ENCODE measurements at places on chromosomes 3 and 15.

- DNase-seq = no peak
Measured at GRCh38 chr3:157159037-157159761, 748 bp downstream of the CCNL1 start.

GRCh38 chr3:126548556-126549466, 9.9 kb downstream of the C3orf22 start:
- no peak for DNase-seq

- no peak for DNase-seq
Measured at GRCh38 chr3:128572644-128573105, 77.9 kb downstream of the RPN1 start.

DNA sequence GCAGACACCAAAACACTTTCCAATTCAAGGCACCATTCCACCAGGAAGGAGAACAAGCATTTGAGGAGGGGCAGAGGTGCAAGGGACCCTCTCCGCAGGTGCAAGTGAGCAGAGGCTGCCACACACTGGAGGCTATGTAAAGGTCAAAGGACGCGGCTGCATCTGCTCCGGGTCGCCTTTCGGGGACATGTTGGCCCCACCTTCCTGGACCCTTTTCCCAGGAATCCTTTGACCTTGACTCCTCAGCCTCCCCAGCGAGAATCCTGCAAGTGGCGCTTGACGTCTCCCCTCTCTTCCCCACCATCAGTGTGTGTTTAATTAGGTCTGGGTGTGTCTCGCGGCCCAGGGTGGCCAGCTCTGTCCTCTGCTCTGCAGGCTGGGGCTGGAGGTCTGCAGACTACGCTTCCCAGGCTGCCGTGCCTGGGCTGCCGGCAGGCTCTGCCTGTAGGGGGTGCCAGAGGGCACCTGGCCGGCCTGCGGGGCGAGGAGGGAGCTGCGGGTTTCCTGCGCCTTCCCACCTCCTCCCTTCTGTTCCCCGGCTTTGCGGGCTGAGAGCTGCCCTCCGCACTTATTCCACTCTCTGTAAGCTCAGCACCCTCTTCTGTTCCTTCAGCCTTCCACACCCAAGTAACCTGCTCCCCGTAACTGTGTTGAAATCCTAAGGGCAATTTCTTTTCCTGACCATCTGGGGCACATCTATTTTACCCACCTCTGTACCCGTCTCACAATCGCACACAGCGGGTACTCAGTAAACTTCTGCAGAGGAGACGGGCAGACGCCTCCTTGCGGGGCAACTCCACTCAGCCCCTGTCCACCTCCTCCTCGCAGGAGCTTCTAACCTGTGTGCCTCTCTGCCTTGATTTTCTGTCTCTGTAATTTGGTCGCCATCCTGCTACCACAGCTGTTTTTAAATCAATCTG, 129.8 kb downstream of the NSMCE3 start:
- no peak for DNase-seq

GRCh38 chr3:52794612-52795099, at the start of gene ITIH3:
Gene ITIH3, plus strand, starts transcription at chr3:52794796. Its CDS starts 8 bp downstream, at chr3:52794804.
- no peak for DNase-seq

- DNase-seq = no peak
Measured at GRCh38 chr3:16871915-16872842, 12.6 kb upstream of the PLCL2 start.

DNA sequence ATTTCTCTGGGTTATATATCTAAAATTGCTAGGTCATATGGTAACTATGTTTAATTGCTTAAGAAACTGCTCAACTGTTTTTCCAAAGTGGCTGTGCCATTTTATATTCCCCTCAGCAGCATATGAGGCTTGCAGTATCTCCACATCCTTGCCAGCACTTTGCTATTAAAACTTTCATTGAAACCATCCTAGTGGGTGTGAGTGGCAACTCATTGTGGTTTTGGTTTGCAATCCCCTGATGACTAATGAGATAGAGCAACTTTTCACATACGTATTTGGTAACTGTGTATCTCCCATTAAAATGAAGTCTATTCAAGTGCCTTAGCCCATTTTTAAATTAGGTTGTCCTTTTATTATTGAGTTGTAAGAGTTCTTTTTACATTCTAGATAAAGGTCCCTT, 17.3 kb downstream of the KPNA1 start:
- peak; percentile 94 for DNase-seq

GRCh38 chr3:15287565-15288330, 44.6 kb downstream of the SH3BP5 start:
- peak; percentile 79 for DNase-seq

DNA sequence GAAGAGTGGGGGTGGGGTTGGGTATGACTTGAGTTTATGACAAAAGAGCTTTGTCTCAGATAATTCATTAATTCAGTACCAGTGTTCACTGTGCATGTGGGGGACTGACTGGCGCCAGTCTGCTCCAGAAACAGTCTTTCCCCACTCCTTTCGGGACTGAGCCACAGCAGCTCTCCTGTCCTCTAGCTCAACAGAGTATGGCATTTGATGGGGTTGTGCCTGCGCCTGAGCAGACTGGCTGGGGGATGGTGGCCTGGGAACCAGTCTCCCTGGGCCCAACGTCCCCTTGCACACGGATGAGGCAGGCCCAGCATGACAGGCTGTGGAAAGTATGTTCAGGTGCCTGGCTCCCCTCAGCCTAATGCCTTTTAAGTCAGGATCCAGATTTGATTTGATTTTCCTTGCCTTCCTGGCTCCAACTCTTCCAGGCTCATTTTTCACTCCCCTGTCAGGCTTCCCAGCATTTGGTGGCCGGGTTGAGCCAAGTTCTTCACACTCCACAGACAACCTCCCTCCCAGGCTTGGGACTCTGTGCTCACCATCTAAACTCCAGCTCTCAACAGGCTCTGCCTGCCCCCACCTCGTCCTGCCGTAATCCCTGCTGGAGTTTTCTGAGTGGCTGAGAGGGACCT, 105.0 kb downstream of the MYLK start:
- no peak for DNase-seq

GRCh38 chr3:164094546-164094945, 983.8 kb downstream of the SI start:
- DNase-seq = no peak

DNA sequence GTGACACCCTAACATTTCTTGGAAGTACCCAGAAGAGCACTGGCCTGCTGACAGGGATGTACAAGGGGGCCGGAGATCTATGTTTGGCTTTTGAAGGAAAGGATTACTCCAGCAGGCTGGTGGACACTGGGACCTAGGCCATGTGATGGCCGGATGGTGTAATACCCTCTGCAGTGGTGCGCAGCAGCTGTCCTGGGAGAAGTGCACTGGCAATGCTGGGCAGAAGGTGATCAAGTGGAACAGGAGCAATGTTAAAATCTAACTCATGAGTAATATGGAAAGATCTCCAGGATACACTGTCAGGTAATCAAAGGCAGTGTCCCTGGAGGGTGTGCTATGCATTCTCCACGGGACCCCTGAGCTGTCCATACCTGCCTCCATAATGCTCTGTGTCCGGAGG, 71.2 kb upstream of the POMGNT2 start:
- DNase-seq = no peak

- no peak for DNase-seq
Measured at GRCh38 chr3:70738291-70738681, 425.8 kb upstream of the MDFIC2 start.

DNA sequence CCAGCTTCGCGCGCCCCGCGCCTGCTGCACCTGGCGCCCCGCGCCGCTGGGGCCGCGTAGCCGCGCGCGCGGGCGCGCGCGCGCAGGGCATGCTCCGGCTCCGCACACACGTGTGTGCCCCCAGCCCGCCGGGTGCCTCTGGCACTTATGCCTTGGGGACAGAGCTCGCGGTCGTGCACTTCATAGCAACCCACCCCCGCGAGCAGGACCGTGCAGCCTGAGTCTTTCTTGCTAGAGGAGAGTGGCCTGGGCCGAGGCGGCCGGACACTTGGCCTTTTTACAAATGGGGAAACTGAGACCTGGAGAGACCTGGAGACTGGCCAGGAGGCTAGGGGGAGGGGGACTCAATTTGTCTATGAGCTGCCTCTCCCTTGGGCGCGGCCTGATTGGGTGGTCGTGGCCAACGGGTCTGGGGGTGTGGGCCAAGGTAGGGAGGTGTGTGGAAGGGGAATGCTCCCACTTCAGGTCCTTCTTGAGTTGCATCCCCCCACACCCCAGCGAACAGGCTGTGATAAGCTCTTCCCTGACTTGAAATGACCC, 562 bp downstream of the NBEAL2 start:
- DNase-seq = no peak

DNA sequence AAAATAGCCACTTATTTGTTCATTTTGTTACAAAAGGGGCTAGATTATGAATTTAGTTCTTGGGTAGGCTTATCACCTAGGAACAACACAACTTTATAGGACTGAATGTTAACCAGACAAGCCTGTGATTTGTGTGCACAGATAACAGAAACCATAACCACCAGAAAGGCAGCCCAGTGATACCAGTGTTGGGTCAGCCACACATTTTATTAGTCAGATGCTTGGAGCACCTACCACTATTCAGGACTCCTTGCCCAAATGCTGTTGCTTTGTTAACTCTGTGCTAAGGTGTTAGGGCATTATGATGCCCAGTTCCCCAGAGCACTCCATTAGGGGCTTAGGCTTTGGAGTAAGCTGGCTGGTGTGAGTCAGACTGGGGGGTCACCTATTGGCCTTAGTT, 22.5 kb downstream of the PLCL2 start:
- no peak for DNase-seq

GRCh38 chr3:128429275-128429674, 37.4 kb downstream of the DNAJB8 start:
- DNase-seq = no peak

DNA sequence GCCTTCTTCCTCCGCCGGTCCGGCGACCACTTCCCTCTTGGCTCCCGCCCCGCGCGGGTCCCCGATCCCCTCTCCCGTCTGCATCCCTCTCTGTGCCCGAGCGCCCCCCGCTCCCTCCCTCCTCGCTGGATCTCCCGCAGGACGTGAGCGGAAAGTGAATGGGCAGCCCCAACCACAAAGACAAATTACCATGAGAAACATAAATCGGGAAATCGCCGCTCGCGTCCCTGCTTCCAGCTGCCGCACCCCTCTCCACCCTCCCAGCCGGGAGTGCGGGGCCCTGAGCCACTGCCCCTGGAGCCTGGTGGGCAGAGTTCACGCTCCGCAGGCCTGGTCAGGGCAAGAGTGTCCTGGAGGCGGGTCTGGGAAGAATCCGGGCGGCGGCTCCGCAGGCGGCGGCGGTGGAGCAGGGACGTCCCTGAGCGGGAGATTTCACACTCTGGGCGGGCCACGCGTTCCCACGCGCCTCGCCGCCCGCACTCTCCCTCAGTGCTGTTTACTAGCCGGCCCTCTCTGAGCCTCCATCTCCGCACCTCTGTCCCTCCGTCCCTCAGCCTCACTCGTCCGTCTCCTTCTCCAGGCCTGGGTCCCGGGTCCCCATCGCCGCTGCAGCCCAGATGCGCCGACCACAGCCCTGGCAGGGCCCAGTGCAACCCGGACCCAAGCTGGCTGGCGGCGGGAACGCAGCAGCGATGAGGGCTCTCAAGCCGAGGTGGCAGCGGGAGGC, 835 bp downstream of the SEMA5B start:
- DNase-seq = no peak

DNA sequence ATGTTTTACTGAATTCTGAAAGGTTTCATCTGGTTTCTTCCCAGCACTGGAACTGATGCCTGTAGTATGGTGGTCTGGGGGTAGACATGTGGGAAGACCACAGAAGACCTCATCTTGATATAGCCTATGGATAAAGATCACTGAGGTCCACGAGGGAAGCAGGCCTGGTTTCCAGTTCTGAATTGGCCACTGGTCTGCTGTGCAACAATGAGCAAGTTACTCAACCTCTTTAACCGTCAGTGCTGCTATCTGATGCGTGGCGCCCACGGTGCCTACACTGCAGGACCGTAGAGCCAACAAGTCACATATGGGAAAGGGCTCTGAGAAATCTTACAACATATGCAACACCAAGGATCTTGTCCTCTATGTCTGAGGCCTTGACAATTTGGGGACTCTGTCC, 13.3 kb downstream of the TLE3 start:
- no peak for DNase-seq

DNA sequence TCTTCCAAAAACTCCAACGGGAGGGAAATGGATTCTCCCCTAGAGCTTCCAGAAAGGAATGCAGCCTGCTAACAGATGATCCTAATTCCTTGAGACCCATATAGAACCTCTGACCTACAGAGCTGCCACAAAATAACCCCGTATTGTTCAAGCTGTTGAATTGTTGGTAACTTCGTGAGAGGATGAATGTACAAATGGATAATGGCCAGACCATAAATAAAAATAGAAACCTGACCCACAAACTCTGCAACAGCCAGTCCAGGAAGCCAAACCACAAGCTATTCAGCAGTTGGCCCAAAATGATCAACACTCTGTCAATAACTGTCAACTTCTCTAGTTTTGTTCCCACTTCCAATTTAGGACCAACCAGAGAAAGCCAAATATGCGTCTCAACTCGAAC, 414.0 kb upstream of the ZNF717 start:
- DNase-seq = peak; percentile 16

All from AG09309 (cell line).